ENCODE measurements at places on chromosomes 6 and 20.

DNA sequence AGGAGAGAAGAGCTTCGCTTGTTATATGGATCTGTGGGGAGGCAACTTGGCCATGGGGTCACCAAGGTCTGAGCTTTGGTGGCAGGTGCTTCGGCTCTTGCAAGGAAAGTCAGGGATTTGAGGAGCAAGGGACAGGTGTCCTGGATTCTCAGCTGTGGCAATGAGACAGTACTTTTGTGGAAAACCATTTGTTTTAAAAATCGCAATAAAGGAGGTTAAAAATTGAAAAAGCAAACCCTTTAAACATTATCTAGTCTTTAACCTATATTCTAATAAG, 64.3 kb downstream of the NOL4L start:
- no peak for DNase-seq

DNA sequence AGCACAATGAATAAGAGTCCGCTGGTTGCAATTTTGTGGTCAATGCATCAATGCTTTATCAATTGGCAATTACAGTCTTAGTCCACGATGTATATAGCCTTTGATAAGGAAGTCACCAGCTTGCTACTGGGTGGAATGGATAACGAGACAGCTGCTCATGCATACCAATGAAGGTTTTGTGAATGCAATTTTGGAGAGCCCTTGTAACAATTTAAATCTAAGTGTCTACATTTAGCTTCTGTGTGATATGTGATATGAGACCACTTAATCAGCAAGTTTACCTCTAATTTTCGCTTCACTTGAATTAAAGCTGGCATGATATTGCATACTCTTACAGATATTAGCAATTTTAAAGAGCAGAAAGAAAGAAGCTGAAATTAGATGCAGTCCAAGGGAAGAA, 543.9 kb downstream of the RNF144B start:
- no peak for DNase-seq

GRCh38 chr6:50889935-50890334, 71.3 kb downstream of the TFAP2B start:
- DNase-seq: no peak

DNA sequence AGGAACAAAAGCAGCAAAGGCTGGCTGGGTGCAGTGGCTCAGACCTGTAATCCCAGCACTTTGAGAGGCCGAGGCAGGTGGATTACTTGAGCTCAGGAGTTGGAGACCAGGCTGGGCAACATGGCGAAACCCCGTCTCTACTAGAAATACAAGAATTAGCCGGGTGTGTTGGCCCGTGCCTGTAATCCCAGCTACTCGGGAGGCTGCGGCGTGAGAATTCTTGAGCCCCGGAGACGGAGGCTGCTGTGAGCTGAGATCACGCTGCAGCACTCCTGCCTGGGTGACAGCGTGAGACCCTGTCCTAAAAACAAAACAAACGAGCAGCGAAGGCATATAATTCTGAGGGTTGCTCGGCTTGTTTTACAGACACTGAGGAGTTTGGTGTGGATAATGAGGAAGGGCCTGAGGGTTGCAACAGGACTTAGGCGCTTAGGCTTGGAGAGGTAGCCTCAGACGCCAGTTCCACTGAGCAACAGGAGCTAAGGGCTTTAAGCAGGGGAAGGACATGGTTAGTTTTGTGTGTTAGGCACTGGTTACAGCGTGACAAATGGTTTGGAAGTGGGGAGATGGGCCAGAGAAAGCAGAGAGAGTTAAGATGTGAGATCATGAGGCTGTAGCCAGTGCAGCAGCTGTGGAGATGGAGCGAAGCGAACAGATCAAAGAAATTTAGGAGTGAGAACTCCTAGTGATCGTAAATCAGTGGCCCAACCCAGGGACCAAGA, 1.2 kb downstream of the MYH7B start:
- DNase-seq: no peak

GRCh38 chr6:31366693-31367470, 9.9 kb upstream of the HLA-B start:
- peak; percentile 90 for DNase-seq

DNA sequence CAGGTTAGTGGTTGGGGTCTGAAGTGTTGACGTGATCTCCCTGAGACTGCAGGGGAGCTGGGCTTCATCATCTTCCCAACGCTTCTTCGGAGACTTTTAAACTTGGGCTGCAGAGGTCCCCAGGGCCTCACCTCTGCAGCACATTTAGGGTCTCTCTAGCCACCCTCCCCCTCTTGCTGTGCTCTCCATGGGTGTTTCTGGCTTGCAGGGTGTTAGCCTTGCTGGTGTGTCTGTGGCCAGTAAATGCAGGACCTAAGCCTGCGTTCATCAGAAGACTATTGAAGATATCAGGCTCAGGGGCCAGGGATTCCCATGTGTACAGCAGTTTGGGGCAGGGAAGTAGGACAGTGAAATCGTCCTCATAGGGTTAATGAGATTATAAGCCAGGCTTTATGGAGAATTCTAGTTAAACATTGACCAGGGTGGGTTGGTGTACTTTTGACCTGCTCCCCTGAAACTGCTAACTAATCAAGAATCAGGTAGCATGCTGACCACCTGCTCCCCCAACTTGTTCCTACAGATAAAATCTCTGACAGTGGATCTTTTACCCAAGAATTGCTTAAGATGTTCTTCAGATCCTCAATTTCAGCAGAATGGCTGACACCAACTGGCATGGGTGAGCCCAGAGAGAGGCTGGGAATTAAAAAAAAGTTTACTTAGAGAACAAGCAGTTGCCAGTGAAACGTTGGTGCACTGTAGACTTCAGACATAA, 3.8 kb upstream of the DDO start:
- no peak for DNase-seq

GRCh38 chr6:142459271-142459670, 157.5 kb downstream of the ADGRG6 start:
- no peak for DNase-seq

DNA sequence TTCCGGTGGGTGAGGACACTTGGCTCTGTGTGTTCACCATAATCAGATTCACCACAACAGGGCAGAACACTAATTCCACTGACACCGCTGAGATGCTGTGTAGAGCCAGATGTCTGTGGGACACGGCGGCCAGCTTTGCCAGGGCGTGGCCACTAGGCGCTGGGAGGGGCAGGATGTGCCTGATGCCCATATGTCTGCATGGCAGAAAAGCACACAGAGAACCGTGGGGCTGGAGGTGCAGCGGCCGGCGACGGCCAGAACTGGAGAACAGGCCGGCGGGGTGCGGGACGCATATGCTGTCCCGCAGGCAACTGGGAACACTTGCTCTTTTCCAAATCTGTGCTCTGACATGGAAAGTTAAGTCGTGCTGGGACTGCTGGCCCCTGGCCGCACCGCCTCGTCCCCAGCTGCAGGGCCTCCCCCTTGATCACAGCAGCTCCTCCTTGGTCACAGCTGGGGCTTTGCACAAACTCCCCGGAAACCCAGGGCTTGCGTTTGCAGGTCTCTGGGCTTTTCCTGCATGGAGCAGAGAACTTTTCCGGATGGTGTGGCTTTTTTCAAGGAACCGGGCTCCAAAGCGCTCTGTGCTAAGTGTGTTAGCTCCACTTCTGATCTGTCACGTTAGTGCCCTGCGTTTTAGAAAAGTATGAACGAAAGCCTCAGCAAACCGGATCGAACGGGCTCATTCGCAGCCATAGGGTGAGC, 31.1 kb downstream of the NTSR1 start:
- DNase-seq: peak; percentile 53

GRCh38 chr6:90286884-90287488, 9.7 kb downstream of the BACH2 start:
- peak; percentile 58 for DNase-seq

GRCh38 chr6:127813699-127814027, 87.2 kb downstream of the THEMIS start:
- DNase-seq: no peak

DNA sequence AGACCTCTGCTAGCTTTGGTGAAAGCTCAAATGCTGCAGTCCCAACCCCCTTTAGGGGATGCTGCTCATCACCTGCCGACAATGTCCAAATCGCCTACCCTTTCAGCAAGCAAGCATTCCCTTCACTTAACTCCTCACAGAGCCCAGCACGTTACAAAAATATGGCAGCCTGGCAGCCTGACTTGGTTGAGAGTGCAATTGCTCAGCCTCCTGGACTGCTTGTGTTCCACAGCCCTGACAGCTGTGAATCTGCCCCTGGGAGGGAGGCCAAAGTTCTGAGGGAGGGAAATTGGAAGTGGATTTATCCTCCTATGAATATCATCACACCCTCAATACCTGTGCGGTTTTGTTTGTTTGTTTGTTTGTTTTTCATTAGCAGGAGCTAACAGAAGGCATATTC, 231.0 kb downstream of the HIVEP2 start:
- no peak for DNase-seq

DNA sequence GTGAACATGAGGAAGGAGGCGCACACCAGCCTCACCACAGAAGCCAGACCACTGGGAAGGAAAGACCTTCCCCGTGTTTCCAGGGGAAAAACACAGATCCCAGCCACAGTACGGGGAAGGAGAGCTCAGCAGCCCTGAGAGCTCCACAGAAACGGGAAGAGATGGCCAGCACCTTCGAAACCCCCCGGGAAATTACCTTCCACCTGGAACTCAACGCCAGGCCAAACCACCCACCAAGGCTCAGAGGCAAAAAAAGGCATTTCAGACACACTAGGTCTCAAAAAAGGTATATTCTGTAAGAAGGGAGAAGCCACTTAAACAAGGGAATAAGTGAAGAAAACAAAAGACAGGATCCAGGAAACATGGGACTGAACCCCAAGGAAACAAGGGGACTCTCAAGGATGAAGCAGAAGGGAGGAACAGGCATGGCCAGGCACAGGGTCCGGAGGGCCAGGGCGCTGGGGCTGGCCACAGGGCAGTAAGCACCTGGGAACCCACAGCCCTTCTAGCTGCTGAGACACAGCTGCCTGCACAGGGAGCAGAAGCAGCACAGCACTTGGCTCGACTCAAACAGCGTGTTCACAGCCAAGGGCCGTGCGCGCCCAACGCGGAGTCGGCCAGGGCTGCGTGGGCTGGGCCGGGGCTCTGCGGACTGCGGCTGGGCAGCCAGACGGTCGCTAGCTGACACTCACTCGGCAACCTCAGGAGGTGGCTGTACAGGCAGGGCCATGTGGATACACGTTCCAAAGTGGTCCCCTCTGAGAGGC, 44.6 kb downstream of the TAF4 start:
- no peak for DNase-seq

GRCh38 chr6:122484760-122485159, 13.2 kb upstream of the SERINC1 start:
- peak; percentile 38 for DNase-seq

- DNase-seq: no peak
Observed at GRCh38 chr6:81735756-81736380, 16.6 kb downstream of the TENT5A start.

- DNase-seq: no peak
Observed at GRCh38 chr6:80642452-80642851, 536.0 kb downstream of the BCKDHB start.

- no peak for DNase-seq
Observed at GRCh38 chr20:41309817-41310216, 7.7 kb downstream of the ZHX3 start.

DNA sequence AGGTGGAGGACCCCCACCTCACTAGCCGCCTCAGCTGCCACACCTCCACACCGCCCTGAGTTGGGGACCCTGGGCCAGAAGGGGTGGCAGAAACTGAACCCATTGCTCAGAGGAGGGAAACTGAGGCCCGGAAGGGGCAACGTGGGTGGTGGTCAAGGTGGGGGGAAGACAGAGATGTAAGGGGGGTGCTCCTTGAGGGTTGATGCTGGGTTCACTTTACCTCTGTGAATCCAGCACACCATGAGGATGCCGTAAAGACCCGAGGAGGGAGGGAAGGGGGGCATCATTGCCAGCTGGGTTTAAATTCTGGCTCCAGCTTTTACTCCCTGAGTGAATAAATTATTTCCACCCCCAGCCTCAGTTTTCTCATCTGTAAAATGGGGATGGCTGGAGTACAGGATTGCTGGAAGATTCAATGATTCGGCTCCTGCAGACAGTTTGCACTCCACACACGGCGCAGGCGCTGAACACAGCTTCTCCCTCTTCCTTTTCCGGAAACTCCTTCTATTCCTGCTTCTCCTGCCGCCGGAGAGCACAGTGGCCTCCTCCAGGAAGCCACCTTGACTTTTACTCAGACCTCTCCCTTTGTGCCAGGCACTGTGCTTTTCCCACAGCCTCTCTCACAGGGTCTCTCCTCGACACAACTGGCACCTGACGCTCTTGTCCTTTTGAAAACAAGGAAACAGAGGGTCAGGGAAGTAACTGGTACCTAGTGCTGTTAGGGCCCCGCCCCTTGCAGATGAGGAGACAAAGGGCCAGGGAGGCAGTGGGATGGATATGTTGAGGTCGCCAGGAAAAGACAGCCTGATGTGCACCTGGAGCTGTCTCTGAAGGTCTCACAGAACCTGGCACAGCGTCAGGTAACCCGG, 59.4 kb downstream of the UBE2V1 start:
- DNase-seq: no peak

Data from inflammatory macrophage treated with lipopolysaccharide for 4 hours (primary cell).